ENCODE measurements at places on chromosomes 7 and 10.

DNA sequence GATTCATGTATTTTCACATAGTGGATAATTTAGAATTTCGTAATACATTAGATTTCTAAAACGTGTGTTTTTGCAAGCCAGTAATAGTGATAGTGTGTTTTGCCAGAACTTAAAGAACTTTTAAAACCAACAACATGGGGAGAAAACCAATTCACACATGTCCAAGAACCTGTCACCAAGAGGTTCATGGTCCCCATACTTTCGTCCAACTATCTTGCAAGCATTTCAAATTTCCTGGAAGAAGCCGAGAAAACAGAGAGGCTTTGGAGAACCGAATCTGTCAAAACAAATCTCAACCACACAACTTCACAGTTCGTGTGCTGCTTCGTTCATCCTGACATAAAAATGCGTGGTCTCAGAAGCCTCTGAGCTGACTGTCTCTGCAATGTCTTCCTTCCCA, 31.9 kb downstream of the GFRA1 start:
- DNase-seq, result no peak

DNA sequence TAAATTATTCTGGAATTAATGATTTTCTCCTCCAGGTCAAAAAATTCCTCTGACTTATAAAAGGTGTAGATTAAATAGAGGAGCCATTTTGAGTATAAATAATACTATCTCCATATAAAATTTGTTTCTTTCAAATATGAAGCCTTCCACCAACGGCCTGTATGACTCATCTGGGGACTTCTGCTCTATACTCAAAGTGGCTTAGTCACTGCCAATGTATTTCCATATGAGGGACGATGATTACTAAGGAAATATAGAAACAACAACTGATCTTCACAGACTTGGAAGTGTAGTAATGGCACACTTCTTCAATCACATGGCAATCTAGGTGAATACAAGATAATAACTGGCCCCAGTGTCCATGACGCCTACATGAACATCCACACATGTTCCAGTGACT, 335.6 kb upstream of the HGF start:
- DNase-seq, result no peak

DNA sequence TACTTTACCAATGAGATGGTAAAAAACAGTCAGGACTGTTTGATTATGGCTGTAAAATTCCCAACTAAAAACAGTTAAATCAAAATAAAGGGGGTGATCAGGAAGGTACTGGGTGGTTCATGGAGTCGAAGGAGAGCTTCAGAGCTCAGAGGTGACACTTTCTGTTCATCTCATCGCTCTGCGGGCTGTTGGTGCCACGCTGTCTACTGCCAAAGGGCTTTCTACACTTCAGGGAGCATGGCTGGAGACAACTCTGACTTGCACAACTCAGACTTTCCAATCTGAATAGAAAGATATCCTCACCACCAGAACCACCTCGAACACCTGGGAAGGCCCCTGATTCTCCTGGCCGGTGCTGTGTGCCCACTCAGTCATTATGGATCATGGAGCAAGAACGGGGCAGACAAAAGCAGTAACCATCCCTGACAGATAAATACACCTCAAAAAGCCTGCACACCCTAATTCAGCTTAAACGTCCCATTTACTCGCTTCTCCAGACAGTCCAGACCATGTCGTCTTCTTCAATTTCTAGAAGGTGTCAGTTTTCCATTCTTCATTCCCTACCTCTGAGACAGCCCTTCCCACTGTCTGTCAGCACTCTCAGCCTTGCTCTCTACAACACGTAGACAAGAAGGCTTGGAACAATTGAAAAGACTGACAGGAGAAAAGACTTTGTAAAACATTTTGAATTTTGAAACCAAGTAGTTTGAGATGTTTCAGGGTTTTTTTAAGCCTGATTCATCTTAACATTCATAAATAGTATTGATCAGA, 348.7 kb upstream of the NFE2L3 start:
- no peak for DNase-seq

GRCh38 chr10:118839348-118839747, 84.6 kb upstream of the CACUL1 start:
- DNase-seq, result no peak

- no peak for DNase-seq
Observed at GRCh38 chr7:28745351-28745750, 212.8 kb downstream of the TRIL start.

DNA sequence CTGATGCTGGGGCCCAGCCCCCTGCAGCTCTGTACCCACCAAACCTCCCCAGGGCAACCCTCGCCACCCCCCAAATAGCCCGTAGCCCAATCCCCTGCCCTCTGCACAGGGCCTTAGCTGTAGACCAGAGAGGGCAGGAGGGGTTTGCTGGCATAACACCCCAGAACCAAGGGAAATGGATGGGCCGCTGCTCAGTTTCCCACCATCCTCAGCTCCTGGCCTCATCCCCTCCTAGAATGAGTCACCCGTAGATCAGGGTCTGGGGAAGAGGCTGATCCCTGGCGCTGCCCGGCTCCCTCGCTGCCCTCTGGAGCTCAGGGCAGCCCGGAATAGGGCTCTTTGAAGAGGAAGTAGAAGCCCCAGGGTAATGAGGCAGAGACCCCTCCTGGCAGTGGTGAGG, 31.2 kb downstream of the LDB3 start:
- no peak for DNase-seq

- DNase-seq, result no peak
Observed at GRCh38 chr7:105974471-105974870, 11.4 kb downstream of the CDHR3 start.

- DNase-seq, result no peak
Observed at GRCh38 chr7:154183482-154183881, 131.3 kb downstream of the DPP6 start.

- no peak for DNase-seq
Observed at GRCh38 chr10:47065903-47066302, 154.7 kb downstream of the PTPN20 start.

DNA sequence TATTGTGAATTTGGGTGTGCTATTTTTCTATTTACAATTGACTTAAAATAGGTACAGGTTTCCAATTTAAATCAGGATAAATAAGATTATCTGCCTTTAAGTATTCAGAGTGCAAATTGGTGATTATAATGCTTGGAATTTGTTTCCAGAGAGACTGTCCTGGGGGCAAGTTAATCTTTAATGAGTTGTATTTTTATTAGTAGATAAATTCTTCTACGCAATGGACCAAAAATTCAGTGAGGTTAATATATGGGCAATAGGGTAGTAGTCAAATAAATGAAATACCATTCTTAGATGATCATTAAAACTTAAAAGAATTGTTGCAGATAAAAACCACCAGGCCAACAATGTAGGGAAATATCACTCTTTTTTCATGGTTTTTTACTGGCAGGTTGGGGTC, 3.4 kb downstream of the BICC1 start:
- DNase-seq, result no peak

- DNase-seq, result no peak
Observed at GRCh38 chr7:113338071-113338696, 219.8 kb upstream of the SMIM30 start.

- no peak for DNase-seq
Observed at GRCh38 chr7:139733751-139734150, 44.0 kb downstream of the HIPK2 start.

- no peak for DNase-seq
Observed at GRCh38 chr7:73387221-73387828, 46.3 kb upstream of the FZD9 start.

GRCh38 chr7:26309089-26309488, 17.4 kb downstream of the SNX10 start:
- DNase-seq, result no peak

GRCh38 chr7:55155351-55156117, 136.7 kb downstream of the EGFR start:
- no peak for DNase-seq

DNA sequence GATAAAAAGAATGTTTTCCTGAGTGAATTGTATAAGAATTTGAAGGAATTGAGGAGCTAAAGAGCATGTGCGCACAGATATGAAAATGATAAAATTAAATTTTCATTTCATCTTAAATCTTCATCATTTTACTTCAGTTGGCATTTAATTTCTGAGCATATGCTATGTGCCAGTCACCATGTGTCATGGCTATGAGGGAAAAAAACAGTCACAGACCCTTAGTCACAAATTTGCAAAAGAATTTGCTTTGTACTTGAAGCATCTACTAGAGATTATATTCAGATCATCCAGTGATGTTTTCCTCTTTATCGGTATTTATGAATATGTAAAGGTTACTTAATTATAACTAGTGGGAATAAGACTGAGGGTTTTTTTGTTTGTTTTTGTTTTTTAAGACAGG, 29.8 kb downstream of the VCL start:
- DNase-seq, result no peak

DNA sequence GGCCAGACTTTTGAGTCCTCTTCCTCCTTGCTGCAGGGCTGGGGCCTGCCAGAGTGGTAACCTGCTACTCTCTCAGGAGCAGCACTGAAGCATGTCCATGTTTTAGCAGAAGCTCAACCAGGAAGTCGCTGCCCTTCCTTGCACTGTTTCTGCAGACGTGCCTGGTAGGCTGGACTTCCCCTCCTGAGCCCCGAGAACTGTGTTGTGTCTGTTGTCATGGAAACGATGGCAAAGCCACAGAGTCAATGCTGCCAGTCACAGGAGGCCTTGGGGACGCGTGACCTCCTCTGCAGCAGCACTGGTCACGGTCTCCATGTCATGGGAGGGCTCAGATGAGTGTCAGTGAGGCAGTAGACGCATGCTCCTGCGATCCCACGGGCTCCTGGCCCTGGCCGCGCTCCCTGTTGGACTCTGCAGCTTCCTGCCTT, 145.5 kb downstream of the FANK1 start:
- DNase-seq, result no peak

DNA sequence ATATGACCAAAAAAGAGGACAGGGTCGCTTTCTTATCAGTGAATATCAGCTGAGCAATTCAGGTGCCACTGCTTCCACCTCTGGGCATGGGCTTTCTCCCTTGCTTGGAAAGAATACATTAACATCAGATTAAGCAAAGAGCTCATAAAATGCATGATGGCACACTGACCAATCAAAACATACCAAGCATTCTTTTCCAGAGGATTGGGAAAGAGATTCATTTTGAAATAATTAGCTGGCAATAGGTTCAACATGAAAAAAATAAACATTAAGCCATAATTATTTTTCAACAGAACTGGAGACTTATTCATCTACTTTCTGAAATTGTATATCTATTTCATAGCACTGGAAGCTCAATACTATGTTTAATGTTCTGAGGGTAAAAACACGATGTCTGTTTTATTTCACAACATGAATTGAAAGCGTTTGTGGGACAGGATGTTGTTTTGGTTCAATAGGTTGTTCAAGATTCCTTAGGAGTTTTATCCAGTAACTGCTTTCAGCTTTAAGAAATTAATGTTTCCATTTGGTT, 53.2 kb downstream of the TFAM start:
- DNase-seq, result no peak

DNA sequence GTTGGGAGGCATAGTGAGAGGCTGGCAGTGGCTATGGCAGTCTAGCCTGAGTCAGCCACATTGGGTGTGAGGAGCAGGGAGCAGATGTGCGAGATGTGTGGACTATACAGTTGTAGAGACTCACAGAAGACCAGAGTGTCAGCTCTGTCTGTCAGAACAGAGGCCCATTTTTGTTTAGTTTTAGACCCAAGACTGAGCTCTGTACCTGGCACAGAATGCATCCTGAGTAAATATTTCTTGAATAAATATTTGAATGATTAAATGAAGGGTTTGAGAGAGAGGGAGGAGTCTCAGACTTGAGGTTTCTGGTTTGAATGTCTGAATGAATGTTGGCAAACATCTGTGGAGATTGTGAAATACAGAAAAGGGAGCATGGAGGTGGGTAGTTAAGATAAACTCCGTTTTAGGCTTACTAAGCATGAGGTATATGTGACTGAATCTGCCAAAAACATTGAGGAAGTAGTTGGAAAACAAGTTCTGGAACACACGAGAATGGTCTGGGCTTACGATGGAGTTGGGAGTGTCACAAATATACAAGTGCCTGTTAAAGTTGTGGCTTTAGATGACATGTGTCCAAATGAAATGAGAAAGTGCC, 3.6 kb downstream of the SEC23IP start:
- no peak for DNase-seq

GRCh38 chr10:109280837-109281236, 642.5 kb downstream of the XPNPEP1 start:
- no peak for DNase-seq

Measured in SK-N-MC (cell line).